ENCODE measurements at places on chromosomes 1 and 21.

DNA sequence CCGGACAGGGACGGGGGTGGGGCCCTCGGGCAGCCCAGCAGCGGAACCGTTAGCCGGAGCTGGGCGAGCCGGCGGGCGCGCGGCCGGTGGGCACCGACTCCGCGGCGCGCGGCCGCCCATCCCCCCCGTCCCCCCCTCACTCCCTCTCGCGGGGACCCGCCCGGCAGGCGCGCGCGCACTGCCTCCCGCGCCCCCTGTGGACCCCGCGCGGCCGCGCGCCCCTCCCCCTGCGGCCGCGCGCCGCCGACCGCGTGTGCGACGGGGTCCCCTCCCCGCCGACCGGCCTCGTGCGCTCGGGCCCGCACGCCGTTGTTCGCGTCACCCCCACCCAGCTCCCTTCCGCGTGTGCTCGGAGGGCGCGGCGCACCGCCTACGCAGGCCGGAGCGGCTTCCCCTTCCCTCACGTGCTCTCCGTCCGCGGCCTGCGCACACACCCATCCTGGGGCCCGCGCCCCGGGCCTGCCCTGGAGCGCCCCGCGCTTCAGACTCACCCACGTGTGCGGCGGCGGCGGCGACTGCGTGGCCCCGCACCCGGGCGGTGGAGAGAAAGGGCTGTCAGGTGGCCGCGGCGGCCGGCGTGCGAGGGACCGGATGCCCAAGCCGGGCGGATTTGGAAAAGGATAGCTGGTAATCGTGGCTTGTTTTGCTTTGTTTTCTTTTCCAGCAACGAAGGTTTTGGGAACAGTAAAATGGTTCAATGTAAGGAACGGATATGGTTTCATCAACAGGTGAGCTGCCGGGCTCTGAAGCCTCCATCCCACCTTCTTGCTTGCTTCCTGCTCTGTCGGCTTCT lies 717 bp downstream of the YBX1 start:
- DNase-seq, result peak; percentile 50

DNA sequence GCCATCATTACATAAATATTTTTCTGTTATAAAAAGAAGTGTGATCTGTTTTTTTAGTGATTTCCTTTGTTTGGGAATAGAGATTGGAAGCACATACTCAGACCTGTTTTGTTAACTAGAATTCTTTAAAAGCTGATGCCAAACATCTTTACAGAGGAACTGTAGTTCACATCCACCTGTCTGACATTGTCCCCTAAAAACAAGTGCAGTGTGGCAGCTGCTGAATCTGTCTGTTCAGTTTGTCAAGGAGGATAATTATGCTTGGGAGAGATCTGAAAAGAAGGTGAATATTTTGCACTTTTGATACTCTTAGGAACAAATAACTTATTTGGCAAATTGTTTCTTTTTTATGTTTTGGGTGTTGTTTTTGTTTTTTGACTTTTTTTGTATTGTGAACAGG lies 13.6 kb downstream of the AGMAT start:
- DNase-seq, result no peak

GRCh38 chr1:27366411-27367159 lies at the start of gene MAP3K6:
Gene MAP3K6, minus strand, starts transcription at chr1:27366961. Its CDS starts 364 bp downstream, at chr1:27366597.
- DNase-seq, result no peak

DNA sequence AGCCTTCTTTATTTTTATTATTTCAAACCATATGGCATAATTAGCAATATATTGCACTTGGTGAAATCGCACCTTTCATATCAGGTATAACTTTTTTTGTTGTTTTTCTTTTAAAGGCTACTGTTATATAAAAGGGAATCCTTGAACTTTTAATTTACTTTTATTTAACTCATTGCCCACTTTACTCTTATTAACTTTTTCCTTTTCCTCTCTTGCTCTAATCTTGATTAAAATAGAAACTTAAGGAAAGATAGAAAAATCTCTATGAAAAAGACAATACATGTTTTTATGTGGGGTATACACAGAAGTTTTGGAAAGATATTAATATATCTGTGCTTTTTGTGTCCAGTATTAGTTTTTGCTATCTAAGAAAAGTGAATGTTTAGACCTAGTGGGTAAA lies 805.8 kb downstream of the USP25 start:
- DNase-seq, result no peak

GRCh38 chr1:237566581-237566980 lies 324.1 kb downstream of the ZP4 start:
- no peak for DNase-seq

GRCh38 chr21:36466061-36466511 lies 13.8 kb downstream of the CLDN14 start:
- DNase-seq, result no peak

GRCh38 chr1:89609781-89610456 lies 23.0 kb upstream of the LRRC8C start:
- peak; percentile 23 for DNase-seq

GRCh38 chr1:201311356-201312011 lies 28.2 kb downstream of the PKP1 start:
- DNase-seq, result no peak

GRCh38 chr1:165988817-165989216 lies 161.4 kb downstream of the UCK2 start:
- DNase-seq, result no peak

- no peak for DNase-seq
Measured at GRCh38 chr21:38712071-38712470, 93.7 kb upstream of the ETS2 start.

DNA sequence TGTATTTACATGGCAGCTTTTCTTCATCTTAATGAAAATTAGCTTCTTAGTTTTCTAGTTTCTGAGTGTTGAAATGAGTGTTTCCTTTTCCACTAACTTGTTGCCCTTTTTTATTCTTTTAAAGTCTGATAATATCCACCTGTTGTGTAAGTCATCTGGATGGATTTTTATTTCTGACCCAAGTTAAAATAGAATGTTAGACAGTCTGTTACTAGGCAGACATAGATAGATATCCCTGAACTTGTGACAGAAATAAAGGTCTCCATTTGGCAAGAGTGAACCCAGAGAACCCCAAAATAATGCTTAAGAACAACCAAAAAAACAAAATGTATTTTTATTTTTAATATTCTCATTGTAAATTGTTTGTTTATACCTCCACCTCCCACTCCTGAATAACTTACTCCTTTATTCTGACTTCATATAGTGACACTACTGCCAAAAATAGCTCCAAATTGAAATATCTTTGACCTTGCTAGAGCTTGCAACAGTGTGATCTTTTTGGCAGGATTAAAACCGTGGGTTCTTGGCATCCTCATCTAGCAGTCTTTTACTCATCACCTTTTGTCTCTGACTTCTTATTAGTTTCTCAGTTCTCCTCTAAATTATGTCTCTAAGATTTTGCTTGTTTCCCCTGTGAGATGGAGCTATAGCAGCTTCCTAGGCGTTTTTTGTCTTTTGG lies 26.9 kb upstream of the SH3D21 start:
- no peak for DNase-seq

- no peak for DNase-seq
Measured at GRCh38 chr1:21955501-21956281, 18.6 kb upstream of the HSPG2 start.

DNA sequence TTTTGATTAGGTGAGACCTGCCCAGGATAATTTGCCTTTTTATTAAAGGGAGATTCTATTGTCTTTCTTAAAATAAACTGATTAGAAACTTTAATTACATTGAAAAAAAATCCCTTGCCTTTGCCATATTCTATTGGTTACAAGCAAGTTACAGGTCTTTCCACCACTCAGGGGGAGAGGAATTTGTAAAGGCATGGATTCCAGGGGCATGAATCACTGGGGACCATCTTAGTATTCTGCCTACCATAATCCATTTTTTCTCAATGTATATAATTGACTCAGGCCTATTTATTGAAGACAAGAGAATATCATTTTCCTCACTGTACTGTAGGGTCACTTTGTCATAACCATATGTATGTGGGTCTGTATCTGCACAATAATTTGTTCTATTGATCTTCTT lies 124.3 kb upstream of the PDE4B start:
- DNase-seq, result no peak

Data from T-helper 9 cell (primary cell).